ENCODE measurements at places on chromosomes 6 and 20.

DNA sequence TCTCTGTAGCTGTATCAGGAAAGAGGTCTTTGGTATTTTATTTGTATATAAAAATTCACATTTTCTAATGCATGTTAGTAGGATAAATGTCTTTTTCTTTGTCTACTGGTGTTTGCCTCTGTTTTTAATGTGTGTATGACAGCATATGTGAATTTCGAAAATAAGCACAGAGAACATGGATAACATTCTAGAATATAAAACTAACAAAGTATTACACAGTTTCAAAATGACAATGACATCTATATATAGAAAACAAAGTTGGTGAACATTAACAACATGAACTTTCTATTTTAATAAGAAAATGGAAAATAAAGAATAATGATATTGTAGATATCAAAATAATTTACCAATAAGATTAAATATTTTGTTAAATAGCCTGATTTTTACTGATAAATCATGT lies 608.0 kb downstream of the COL12A1 start:
- no peaks in the 10 kb centered on the region for H3K27me3 ChIP-seq
- H3K4me1 ChIP-seq: no peaks in the 10 kb centered on the region
- H3K4me3 ChIP-seq: no peak overlapping the region

GRCh38 chr20:53582574-53583351 lies 10.9 kb downstream of the ZNF217 start:
- no peaks in the 10 kb centered on the region for H3K27me3 ChIP-seq
- H3K27ac ChIP-seq: no peak overlapping the region
- H3K4me3 ChIP-seq: no peak overlapping the region
- 0 out of 2 replicates have a peak, but pooled peaks cover 4% of the 10 kb centered on the region for H3K4me1 ChIP-seq
- peaks cover 25% of the 10 kb centered on the region for H3K36me3 ChIP-seq
- no peak for DNase-seq

DNA sequence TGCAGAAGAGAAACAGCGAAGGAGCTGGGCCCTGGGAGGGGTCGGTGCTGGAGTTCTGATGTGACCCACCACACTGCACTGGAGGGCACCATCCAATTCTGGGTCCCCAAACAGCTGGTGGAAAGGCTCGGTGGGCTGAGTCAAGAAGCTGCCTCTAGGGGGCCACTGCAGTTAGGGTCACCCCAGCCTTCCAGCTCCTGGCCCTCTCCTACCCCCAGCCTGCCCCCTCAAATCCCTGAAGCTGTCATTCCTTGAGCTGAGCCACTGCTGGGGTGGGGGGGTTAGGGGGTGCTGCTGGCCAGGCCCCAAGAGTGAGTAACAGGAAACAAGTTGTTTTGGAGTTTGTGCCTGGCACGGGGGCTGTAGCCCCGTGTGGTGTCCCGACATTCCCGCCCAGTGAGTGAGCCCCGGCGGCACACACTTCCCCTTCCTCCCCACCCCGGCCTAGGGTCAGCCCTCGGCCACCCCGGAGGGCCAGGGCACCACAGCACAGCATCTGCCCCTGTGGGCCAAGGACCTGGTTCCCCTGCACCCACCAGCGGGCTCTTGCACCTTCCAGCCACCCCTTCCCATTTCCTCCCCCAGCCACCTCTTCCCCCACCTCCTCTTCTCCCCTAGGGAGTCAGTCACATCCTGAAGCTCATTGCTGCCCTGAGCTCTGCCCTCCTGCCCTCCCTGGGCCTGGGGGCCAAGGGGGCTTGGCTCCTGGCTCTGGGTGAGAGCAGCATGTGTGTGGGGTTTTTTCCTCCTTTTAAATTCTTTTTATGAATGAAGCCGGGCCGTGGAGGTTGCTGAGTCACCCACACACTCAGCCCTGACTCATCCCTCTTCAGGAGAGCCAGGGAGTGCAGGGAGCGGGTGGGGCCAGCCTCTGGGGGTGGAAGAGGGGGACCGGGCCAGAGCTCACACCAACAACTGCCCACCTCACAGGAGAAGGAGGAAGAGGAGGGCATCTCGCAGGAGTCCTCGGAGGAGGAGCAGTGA lies 4.6 kb downstream of the SMIM29 start:
- H3K4me1 ChIP-seq: peaks cover 3% of the 10 kb centered on the region
- DNase-seq: no peak
- H3K27me3 ChIP-seq: no peaks in the 10 kb centered on the region
- H3K36me3 ChIP-seq: peaks cover 47% of the 10 kb centered on the region

GRCh38 chr6:70176842-70177550 lies 125.9 kb downstream of the COL9A1 start:
- DNase-seq: no peak
- H3K27me3 ChIP-seq: no peaks in the 10 kb centered on the region
- H3K4me3 ChIP-seq: no peak overlapping the region
- H3K36me3 ChIP-seq: no peaks in the 10 kb centered on the region
- no peak overlapping the region for H3K27ac ChIP-seq

GRCh38 chr6:87184762-87185250 lies 29.4 kb downstream of the ZNF292 start:
- H3K27me3 ChIP-seq: no peaks in the 10 kb centered on the region
- no peaks in the 10 kb centered on the region for H3K36me3 ChIP-seq
- DNase-seq: no peak
- H3K4me1 ChIP-seq: peaks cover 10% of the 10 kb centered on the region
- H3K27ac ChIP-seq: no peak overlapping the region
- no peak overlapping the region for H3K4me3 ChIP-seq

DNA sequence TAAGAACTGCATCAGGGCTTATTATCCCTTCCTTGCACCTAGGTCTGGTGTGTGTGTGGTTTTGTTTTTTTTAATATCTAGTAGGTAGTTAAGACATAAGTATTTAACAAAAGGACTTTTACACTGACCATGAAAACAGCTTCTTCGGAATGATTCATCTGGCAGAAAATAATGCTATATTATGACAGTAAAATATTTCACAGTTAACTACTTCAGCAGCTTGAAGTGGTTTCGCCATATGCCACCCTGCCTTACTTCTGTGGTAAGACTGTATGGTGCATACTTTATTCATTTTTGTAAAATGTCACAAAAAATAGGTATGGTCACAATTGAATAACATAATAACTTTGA lies 858 bp upstream of the PTPRK start:
- H3K27ac ChIP-seq: no peak overlapping the region
- H3K27me3 ChIP-seq: no peaks in the 10 kb centered on the region
- H3K4me1 ChIP-seq: no peaks in the 10 kb centered on the region
- H3K4me3 ChIP-seq: peak overlapping the region; percentile 78

- no peak overlapping the region for H3K27ac ChIP-seq
- no peak overlapping the region for H3K4me3 ChIP-seq
- peaks cover 13% of the 10 kb centered on the region for H3K36me3 ChIP-seq
Observed at GRCh38 chr20:10665027-10665561, 8.7 kb downstream of the JAG1 start.

- DNase-seq: no peak
- no peak overlapping the region for H3K4me3 ChIP-seq
- H3K4me1 ChIP-seq: peaks cover 1% of the 10 kb centered on the region
- H3K36me3 ChIP-seq: no peaks in the 10 kb centered on the region
- no peak overlapping the region for H3K27ac ChIP-seq
Observed at GRCh38 chr6:45678285-45678607, 300.5 kb upstream of the SUPT3H start.

Data from iPS DF 6.9 (cell line).